ENCODE measurements at places on chromosomes 5 and 9.

GRCh38 chr9:106675780-106676179 lies 187.2 kb upstream of the ZNF462 start:
- peak; percentile 27 for DNase-seq

GRCh38 chr9:25864509-25864908 lies 186.3 kb upstream of the TUSC1 start:
- no peak for DNase-seq

GRCh38 chr5:71938895-71939294 lies 168.4 kb upstream of the MAP1B start:
- peak; percentile 35 for DNase-seq

DNA sequence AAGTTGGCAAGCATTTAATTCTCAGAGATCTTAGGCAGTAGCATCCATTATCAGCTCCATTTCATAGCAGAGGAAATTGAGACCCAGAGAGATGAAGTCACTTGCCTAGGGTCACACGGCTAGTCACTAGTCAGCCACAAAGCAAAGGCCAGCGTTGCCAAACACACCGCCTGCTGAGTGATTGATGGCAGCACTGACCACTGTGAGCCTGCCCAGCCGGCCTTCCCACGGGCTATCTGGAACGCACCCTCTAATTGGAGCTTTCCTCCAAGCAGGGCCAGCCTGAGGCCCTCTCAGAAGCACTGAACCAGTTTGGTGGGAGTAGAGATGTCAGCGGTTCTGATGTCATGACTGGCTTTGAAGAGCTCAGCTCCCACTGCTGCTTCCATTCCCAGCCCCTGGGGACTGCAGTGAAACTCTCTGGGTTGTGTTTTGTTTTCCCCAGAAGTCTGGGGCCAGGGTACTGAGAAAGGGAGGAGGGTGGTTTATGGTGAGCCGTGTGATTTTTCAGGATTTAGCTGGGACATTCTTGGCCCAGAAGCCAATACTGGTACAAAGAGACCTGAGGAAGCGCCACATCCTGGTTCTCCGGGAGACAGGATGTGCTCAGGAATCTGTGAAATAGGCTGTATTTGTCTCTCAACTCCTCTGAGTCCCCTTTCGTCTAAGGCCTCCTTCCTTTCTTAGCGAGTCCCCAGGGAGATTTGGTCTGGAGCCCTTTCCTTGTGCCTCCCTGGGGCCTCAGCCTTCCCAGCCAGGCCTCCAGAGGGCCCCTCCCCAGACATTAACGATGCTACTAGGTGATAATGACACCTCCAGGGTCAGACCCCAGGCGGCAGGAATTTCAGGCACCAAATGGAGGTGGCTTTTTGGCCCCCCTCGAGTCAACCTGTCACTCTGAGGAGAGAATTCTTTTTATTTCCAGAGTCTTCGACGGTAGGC lies 44.5 kb downstream of the SPRY4 start:
- DNase-seq = no peak

DNA sequence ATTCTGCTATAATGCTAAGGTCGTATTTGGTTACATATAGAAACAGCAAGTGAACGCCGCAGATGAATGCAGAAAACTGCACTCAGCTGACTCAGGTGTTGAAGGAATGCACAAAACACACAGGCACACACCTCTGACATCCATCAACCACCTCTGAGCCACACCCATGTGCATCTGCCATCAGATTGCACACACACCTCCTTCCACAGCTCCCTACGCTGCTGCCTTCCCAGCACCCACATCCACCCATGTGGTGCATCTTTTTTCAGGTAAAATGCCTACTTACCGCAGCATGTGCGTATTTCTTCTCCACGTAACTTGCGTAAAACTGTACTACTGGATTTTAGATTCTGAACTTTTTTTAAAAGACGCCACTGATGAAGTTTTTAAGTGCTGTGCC lies 7.1 kb downstream of the STK10 start:
- DNase-seq = no peak

DNA sequence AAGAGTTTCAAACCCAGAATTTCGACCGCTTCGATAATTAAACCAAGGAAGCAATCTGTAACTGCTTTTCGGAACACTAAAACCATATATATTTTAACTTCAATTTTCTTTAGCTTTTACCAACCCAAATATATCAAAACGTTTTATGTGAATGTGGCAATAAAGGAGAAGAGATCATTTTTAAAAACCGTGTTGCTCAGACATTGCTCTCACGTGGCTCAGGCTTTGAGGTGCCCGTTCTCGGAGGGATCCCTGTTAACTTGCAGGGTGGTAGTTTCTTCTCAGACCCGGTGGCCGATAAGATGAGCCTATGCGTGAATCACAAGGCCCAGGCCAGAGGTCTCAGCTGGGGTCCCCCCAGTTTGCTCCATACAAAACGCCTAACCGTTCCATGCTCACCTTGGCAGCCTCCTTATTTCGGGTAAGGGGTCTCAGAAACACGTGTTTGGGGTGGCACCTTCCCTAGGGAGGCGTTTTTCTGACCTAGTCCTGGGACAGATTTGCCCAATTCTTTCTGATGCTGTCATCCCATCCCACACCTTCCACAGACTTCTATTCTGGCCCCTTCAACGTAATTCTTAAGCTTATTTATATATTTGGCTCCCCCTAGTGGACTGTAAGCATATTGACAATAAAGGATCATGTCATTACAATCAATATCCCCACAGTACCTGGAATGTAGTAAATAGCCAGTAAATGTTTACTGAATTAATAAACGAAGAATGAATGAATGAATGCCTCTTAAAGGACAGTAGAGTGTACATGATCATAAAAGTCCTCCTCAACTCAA lies 48.1 kb downstream of the THBS4 start:
- peak; percentile 82 for DNase-seq

DNA sequence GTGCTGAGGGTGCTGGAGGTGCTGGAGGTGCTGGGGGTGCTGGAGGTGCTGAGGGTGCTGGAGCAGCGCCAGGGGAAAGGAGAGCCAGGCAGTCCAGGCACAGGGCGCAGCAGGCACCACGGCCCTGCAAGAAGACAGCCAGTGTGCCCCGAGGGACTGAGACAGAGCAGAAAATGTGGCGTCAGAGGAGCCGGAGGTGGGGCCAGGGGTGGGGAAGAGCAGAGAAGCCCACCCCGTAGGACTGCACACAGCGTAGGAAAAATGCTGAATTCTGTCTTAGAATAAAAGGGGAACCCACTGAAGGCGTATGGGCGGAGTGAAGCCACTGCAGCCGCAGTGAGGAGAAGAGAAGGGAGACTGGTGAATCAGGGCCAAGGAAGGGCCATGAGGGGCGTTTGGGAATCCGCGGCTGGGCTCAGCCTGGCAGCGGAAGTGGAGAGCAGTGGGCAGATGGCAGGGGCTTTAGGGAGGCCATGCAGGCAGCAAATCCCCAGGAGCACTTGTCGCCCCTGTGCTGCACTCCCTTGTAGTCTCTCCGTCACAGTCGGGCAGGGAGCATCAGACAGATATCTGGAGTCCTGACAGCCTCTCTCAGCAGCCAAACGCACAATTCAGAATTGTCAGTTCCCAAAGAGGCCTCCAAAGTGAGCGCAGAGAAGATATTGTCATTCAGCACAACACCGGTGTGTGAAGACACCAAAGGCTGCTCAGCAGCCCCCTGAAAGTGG lies 35.9 kb upstream of the LECT2 start:
- DNase-seq = no peak

DNA sequence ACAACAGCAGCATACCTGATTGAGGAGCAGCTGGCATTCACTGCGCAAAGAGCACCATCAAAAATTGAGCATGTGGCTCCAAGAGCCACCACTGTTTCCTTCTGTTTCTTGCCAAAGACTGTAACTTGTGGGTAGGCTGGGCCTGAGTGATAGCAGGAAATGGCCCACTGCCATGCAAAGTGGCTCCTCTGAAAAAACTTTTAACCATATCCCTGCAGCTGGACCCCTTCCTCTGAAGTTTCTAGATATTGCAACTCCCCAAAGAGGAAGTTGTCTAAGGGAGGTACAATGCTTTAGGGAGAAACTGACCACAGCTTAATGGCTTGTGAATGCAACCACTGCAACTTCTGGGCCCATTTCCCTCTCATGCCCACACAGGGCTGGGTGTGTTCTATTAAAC lies 355.4 kb upstream of the PDE4D start:
- DNase-seq = no peak

DNA sequence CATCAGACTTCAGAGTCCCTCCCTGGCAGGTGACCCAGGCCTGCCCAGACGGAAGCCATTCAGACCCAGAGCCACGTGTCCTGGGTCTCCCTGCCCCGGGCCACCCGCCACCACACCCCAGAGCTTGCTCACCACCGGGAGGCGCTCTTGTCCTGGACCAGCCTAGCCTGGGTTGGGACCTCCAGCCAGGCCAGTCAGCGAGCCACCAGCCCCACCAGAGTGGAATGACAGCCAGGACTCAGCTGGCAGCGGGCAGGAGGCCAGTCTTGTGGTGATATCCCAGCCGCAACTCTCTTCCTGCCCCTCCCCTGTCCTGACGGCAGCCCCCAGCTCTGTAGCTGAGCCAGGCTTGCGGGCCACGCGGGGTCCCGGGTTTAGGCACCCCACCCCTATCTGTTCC lies 1.7 kb upstream of the PTGDS start:
- DNase-seq = no peak

DNA sequence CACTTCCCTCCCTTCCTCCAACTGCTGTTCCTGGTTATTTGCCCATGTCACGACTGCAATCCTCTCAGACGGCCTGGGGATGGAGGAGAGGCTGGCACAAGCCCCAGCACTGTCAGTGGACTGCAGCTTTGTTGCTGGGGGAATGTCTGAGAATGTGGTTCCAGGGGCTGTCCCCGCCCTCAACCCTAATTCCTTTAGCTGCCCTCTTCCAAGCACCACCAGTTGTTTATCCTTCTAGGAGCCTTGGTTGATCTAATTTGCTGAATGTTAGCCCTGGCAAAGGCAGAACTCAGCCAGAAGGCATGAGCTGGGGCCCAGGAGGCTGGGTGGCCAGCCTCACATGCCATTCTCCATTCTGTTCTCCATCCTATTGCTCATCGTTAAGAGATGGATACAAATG lies 51.6 kb downstream of the ADAM19 start:
- no peak for DNase-seq

GRCh38 chr9:34332076-34332964 lies 3.0 kb downstream of the NUDT2 start:
- peak; percentile 56 for DNase-seq

DNA sequence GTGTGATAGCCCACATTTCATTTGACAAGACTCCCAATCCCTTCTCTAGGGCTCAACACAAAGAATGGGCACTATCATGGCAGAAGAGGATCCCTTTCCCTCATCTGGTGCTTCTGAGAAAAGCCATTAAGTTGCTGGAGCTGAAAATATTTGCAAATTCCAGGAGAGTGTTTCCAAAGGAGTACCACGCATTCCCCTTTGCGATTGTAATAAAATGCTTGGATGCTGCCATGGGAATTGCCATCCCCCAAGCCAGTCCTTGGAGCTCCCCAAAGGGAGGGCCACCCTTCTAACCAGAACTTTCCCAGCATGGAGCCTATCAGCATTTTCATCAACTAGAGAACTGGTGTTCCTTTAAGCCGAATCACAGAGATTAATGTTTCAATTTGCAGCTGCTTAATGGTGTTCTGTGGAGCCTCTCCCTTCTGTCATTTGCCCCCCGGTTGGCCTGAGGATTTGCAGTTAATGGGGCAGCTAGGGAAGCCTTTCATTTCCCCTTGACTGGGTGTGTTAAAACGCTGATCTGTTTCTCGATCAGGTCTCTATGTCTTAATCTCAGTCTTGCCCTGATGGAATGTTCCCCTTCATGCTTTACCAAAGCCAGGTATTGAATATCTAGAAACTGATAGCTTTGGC lies 133.0 kb downstream of the ENC1 start:
- no peak for DNase-seq

DNA sequence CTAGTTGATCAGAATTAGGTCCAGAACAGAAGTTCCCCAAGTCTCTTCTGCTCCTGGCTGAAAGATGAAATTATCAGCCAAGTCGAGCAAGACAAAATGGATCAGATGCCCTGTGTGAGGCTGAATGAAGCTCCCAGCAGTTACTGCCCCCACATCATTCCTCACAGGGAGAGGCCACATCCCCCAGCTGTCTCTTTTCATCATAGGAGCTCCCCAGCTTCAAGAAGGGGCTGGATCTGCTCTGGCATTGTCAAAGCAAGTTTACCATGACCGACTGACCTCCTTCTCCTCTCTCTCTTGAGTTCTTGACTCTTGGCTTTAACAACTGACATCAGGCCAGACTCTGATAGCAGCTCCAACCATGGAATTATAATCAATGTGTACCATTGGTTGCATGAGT lies 133.3 kb upstream of the RAD23B start:
- no peak for DNase-seq

DNA sequence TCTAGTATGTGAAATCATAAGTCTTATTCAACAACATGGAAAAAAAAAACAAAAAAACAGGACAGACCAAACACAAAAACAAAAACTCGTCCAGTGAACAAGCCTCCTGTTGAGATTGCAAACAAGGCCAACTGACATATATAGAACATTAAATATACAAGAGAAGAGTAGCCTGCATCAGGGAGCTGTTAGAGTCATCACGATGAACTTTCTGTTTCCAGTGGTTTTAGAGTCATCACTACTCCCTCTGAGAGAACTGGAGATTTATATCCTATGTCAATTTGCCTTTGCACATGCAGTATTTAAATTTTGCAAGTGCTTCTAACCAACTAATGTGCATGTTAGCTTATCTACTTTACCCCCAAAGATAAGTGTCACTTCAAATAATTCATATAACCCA lies 9.9 kb downstream of the SNCAIP start:
- no peak for DNase-seq

DNA sequence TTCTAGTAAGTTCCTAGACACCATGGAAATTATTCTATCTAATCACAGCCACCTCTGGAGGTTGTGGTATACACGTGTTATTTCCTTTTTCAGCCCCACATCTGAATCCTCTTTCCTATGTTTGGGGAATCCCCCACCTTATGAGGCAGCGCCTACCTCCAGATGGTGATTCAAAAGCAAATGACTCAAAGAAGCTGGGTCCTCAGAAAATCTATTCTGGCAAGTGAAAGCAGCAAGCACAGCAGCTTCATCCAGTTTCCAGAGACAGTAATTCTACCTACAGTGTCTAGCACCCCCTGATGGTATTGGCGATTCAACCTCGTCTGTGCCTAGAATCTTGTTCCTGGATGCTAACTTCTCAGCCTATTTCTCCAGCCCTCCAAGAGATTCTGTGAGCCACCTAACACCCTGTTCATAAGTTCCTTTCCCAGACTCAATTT lies 43.0 kb downstream of the STRBP start:
- peak; percentile 71 for DNase-seq

GRCh38 chr5:42772265-42772993 lies 15.8 kb downstream of the CCDC152 start:
- peak; percentile 50 for DNase-seq

GRCh38 chr9:133429214-133429613 lies 7.0 kb downstream of the ADAMTS13 start:
- no peak for DNase-seq

GRCh38 chr5:10009802-10010201 lies 239.9 kb downstream of the ATPSCKMT start:
- DNase-seq = no peak

- DNase-seq = peak; percentile 47
These were observed 1.7 kb upstream of the SLC34A1 start for GRCh38 chr5:177382423-177383029.
